OCI-LY7 (cell line): ENCODE measurements at places on chromosomes 7 and 10. TPM values are rescaled to one million over a fixed set of nuclear protein-coding genes. Genes with fewer than 3 reads are reported as not detected.

GRCh38 chr7:96014617-96015016 is 242.3 kb downstream of the DYNC1I1 start:
- DNase-seq, result no peak

GRCh38 chr10:97673736-97674525 is 13.1 kb downstream of the AVPI1 start:
- DNase-seq, result no peak

- DNase-seq, result no peak
Measured at GRCh38 chr7:122518488-122518887, 180.4 kb downstream of the RNF133 start.

DNA sequence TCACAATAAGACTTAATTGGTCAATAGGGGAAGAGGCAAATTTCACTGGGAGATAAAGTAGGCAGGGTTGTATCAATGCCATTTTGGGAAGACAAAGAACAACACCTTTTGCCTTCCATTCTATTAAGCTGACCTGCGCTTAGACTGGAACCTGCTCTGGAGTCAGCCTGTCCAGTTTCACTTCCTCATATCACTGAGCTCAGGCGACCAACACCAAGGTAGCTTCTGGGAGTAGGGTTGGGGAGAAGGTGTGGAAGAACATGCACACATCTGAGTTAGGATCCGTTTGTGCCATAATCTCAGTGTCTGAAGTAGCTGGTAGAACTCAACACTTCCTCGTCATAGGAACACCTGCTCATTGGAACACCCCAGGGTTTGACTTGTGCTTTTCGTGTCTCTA is 527.4 kb upstream of the IGFBP3 start:
- DNase-seq, result peak; percentile 13

GRCh38 chr7:81399471-81399870 is 370.4 kb downstream of the HGF start:
- no peak for DNase-seq

Gene PRKCQ
- 4.0 and 4.2 TPM in 2 replicates for total RNA-seq

Gene KNDC1
- not detected in 2 replicates for total RNA-seq

Gene IFIT1B
- total RNA-seq, result not detected in 2 replicates

Gene NPY4R2
- not detected in 2 replicates for total RNA-seq

GRCh38 chr10:96834120-96834519 is 2.0 kb downstream of the LCOR start:
- no peak for DNase-seq

- DNase-seq, result no peak
Measured at GRCh38 chr7:132113536-132114371, 462.5 kb downstream of the PLXNA4 start.

Gene ZNF727
- total RNA-seq, result not detected in 2 replicates

DNA sequence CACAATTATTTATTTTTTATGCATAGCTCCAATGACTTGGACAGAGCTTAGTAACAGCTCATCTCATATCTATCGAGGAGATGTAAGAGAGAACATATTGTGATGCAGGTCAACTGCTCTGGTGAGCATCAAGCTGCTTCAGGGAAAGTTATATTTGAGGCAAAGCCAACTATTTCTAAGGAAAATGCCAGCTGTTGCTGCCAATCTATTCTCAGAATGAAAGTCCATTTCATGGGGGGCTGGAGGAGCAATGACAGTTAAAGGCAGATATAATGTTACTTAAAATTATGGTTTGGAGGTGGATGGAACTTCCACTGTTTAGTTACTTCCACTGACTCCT is 424.8 kb downstream of the KIF20B start:
- DNase-seq, result no peak

- no peak for DNase-seq
Measured at GRCh38 chr10:10946801-10947200, 70.9 kb upstream of the CELF2 start.

GRCh38 chr10:105187243-105187642 is 546.2 kb downstream of the SORCS3 start:
- DNase-seq, result no peak

DNA sequence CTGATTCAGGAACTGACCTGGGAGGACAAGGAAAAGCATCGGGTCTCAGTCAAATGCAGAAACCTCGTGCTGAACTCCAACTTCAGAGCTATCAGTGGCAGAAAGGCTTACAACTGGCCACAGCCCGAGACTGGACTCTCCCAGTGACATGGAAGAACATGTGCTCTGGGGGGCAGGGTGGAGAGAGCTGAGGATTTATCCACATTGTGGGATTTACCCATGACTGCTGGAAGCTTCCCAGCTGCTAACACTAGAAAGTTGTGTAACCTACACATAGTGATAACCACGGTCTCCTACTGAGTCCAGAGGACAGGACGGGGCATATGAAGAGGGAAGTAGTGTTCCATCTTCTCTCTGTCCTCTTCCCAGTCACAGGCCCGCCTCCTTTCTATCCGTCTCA is 103.4 kb downstream of the ITIH5 start:
- no peak for DNase-seq

DNA sequence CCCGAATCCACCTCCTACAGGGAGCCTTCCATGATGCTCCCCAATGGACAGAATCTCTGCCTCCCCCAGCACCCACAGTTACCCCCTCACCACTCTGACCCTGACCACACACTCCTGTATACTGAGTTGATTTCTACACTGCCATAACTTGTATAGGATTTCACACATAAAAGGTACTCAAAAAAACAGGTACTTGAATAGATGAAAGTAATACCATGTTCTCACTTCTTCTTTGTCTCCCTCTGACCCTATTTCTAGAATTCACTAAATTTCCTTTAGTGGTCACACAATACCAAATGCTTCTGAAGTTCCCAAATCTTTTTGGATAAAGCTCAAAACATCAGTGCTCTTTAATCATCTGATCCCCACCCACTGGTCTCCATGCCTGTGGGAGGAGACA is 45.4 kb downstream of the HSPA12A start:
- DNase-seq, result no peak

- no peak for DNase-seq
Measured at GRCh38 chr7:156458011-156458410, 182.6 kb upstream of the RNF32 start.

Gene ICA1
- 0.49 and 0.50 TPM in 2 replicates for total RNA-seq

GRCh38 chr7:137846549-137846826 is 286 bp downstream of the DGKI start:
- DNase-seq, result no peak

Gene UCN3
- total RNA-seq, result not detected in 2 replicates

Gene CELF2
- total RNA-seq, result 17.2 and 19.1 TPM in 2 replicates

Gene OR2A12
- total RNA-seq, result not detected in 2 replicates

- no peak for DNase-seq
Measured at GRCh38 chr10:75205908-75206307, 4.7 kb upstream of the VDAC2 start.

- DNase-seq, result no peak
Measured at GRCh38 chr7:112509402-112509801, 28.6 kb downstream of the LSMEM1 start.

DNA sequence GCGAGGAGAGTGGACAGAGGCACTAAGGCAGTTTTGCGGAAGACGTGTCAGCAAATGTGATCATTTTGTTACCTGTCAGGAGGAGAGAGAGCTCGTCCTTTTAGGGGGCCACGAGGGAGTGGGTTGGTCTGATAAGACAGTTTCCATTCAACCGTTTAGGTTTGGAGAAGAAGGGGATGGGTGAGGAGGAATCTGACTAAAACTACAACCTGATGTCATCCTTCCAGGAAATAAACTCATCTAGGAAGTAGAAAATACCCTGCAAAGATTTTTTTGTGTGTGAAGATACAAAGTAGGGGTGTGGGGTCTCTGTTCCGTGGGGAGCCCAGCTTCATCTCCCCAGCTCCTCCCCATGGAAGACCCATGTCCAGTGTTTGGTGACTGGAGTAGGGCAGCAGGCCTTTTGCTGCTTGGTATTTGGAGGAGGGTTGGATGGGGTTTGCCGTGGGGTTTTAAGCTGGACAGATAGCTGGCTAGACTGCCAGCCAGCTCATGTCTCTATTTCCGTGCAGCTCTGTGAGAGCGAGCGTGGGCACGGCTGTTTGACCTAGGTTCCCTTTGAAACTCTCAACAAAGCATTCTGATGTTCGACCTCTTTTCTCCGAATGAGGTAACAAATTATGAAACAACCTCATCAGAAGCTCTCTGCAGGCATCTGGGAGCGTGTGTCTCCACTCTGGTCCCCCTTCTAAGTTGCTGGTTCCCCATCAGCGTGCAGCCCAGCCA is 136.0 kb upstream of the TCF7L2 start:
- DNase-seq, result no peak

Gene TBX20
- 6.0 and 7.6 TPM in 2 replicates for total RNA-seq

Gene OGDH
- total RNA-seq, result 70.9 and 71.8 TPM in 2 replicates

Gene PRR15
- not detected in 2 replicates for total RNA-seq

Gene CYP3A7
- not detected in 2 replicates for total RNA-seq

DNA sequence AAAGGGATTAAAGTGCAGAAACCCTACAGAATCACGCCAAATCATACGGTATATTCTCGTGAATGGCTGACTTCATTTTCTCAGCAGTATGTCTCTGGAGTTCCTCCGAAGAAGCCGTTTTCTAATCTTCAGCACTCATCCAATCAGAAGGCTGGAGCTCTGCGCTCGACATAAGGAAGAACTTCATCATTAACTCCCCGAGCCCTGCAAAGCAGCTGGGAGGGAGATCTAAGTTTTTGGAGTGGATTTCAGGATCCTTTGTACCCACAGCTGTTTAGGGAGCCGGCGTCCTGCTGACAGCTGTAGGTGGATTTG is 40.7 kb upstream of the SDK1 start:
- no peak for DNase-seq

Gene PTPRZ1
- not detected in 2 replicates for total RNA-seq

DNA sequence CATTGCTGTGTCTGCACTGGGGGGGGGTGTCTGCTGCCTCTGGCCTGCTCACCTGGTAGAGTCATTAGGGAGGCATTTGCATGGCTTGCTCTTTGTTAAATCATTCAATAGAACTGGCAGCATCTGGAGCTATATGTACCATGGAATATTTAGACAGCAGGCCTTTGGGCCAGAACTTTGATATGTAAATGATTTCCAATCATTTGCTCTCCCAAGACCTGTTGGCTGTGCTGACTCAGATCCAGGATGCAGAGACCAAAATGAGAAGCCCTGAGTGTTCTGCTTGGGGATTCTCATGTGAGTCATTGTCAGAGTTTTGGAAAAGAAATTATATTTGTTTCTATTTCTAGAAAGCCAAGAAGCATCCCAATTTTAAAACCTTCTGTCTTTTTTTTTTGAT is 257.6 kb upstream of the IGFBP3 start:
- no peak for DNase-seq

Gene NCF1
- total RNA-seq, result 96.0 and 100 TPM in 2 replicates

GRCh38 chr7:92647652-92648051 is 57.5 kb upstream of the FAM133B start:
- no peak for DNase-seq
